ENCODE measurements at places on chromosomes 6 and 20.

DNA sequence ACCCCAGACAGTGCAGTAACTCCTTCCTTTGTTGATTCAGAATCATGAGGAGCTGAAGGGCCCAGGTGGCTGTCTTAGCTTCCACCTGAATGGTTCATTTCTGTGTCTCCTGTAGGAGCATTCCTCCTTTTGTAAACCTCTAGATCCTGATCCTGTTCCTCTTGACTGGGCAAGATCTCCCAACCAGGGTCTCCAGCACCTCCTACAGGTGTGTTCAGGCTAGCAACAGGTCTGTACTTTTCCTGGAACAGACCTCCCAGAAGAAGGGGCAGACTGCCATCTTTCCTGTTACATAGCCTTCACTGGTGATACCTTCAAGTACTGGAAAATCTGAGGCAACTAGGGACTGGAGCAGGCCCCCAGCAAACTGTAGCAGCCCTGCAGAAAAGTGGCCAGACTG, 35.2 kb downstream of the HLA-B start:
- DNase-seq: no peak

DNA sequence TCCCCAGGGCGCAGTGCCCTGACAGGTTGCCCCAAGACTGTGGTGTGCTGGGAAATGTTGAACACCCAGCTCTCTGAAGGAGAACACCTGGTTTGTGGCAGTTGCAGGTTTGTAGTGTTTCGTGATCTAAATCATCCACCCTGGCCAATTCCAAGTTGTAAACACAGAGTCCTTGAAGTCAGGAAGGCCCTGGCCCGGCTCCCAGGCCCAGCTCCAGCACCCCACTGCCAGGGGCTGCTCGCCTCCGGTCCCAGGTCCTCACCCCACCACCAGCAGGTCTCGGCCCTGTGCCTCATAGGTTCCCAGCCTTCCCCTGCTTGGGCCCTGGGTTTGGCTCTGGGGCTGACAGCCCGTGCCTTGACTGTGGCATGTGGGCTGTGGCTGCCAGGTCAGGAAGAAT, 121.4 kb upstream of the MLN start:
- no peak for DNase-seq

GRCh38 chr20:35462351-35462750, 7.0 kb downstream of the CEP250 start:
- no peak for DNase-seq

- no peak for DNase-seq
These were observed 28.3 kb upstream of the RIPPLY2 start for GRCh38 chr6:83824831-83825230.

- no peak for DNase-seq
These were observed 18.6 kb downstream of the MTG2 start for GRCh38 chr20:62201173-62202082.

Data from activated naive CD4-positive, alpha-beta T cell (primary cell).